Renal cortex interstitium (tissue), 15 donors: ENCODE measurements at places on chromosomes 7 and 10. TPM values are rescaled to one million over a fixed set of nuclear protein-coding genes. Genes with fewer than 3 reads are reported as not detected.

The CNTNAP2 gene
- 29.3 TPM for polyA plus RNA-seq

- DNase-seq = no peak
Measured at GRCh38 chr10:93223336-93223735, 149.6 kb downstream of the CYP26A1 start.

GRCh38 chr10:71323407-71323806 is 4.3 kb downstream of the SLC29A3 start:
- DNase-seq = no peak

The SH2B2 gene
- polyA plus RNA-seq = 4.2 TPM
